Mesenchymal stem cell (in vitro differentiated cells and primary cell): ENCODE measurements at places on chromosomes 5 and 9.
A peak's percentile ranks its signal among the peaks of the same experiment; 100 is the strongest.

GRCh38 chr5:106121972-106122605, 1548.6 kb downstream of the EFNA5 start:
- DNase-seq = peak; percentile 18

DNA sequence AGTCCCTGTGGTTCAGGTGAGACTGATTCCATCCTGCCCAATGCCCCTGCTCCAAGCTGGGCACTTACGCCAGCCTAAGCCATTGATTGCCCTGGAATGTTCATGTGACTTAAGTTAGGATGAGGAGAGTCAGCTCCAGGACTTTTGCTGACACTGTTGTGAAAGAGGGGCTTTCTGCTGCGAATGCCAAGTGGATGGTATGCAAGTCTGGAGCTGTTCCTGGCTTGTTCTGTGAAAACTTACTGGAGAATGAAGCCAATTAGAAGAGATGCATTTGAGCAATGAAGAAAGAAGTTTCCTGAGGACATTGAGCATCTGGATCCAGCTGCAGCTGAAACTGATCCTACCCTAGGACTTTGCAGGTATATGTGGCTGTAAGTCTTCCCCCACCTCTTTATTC, 61.2 kb upstream of the ZFR start:
- DNase-seq = peak; percentile 57

GRCh38 chr5:2748179-2748860, 3.2 kb downstream of the IRX2 start:
- no peak for DNase-seq

DNA sequence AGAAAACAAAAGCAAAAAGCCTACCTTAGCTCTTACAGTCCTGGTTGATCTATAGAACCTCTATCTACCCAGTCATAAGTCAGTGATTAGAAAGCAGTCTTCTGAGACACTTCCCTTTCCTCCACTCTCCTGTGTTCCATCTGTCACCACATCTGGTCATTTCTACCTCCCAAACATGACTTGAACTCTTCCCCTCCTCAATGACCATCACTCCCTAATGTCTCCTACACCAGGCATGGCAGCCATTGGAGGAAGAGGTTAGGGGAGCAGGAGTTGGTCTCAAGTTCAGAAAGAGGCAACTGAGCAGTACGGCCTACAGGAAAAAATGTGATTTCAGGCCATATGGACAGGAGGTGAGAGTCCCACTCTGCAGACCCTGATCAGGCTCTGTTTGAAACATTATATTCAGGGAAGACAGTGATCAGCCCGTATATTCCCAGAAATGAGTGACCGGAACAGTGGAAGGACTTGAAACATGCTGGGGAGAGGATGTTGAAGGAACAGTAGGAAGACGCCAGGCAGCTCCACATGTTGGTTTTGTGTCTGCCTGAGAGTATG, 12.0 kb downstream of the ABLIM3 start:
- DNase-seq = no peak

DNA sequence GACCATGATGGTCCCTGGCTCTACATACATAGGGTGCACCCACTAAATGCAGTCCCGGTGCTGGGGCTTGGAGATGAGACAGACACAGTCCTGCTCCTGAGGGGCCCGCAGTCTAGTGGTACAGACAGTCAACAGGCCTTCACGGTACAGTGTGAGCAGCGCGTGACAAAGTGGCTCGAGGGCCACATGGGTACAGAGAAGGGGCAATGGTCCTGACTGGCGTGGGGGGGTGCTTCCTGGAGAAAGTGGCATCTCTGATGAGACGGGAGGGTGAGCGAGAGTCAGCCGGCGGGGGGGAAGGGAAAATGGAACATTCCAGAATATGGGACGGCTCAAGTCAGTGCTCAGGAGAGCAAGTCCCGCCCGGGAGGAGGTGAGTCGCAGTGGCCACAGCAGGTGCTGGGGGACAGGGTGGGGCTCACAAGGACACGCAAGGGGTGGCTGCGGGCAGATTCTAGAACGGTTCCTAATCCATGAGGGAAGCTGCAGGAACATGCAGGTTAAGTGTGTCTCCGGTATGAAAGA, 38.0 kb downstream of the WHRN start:
- DNase-seq = no peak

DNA sequence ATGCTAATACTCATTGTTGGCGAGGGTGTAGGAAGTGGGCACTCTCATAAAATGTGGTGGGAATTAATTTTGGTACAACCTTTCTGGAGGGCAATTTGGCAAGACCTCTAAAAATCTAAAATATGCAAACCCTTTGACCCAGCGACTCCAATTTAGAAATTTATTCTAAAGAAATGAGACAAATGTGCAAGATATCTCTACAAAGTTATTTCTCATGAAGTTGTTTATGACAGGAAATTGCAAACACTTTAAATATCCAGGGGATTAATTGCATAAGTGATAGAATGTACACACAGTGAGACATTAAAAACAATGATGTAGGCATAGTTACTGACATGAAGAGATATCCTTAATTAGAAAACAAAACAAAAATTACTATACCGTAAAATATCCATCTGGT, 246.3 kb upstream of the MAP3K1 start:
- peak; percentile 46 for DNase-seq

DNA sequence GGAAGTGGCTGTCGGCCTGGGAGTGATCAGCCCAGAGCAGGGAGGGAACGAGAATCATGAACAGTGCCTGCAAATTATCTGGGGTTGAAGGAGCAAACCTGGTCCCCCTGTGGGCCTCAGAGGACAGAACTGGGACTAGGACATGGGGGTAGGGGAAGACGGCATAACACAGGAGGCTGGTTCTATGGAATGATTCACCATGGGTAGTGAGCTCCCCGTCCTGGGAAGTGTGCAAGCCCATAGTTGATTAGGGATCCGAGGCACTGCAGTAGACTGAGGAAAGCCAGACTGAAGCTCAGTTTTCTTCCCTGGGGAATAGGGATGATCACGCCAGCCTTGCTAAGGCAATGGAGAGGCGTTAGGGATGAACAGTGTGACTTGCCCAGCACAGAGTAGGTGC, 5.6 kb downstream of the ADGRD2 start:
- DNase-seq = no peak

- DNase-seq = no peak
Observed at GRCh38 chr9:1129382-1129781, 79.2 kb downstream of the DMRT2 start.

DNA sequence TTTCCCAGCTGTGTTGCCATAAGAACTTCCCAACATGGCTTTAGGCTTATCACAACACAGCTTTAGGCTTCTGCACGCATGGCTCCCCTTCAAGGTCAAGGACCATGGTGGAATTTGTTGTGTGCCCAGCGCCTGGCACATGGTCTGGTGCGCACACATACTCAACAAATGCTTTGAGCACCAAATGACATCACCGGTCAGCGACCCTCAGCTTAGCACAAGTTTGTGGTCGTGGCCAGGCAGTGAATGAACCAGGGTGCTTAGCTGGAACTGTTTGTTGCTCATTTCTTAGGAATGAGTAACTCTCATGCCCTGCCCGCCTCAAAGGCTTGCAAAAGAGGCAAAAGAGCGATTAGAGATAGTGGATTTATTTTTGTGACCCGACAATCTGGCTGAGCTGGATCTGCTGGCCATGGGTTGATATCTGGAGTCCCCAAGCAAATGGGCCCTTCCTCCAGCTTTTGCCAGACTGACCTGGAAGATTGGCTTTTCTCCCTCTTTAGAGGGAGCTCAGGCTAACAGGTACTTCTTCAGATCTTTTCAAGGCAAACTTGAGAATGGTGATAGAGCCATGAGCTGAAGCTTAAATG, 58.9 kb downstream of the DAP start:
- DNase-seq = peak; percentile 98

DNA sequence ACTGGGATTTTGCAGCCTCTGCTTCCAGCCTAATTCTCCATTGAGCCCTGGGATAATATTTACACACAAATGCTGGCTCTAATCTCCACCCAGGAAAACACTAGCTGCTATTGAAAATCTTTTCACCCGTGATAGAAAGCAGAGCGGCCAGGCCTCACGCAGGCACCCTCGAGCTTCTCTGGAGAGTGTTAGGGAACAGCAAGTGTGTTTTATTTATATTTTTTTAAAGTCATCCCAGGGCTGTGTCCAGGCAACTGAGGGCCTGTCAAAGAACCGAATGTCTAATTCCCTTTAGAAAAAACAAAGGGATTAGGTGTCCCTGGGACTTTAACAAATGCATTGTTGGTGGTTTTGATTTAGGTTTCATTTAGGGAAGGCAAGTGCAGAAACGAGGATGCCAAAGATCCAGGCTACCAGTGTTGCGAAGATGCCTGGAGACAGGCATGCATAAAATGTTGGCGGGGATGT, 51.2 kb upstream of the SPRY4 start:
- peak; percentile 36 for DNase-seq

GRCh38 chr9:134723491-134724190, 82.0 kb downstream of the COL5A1 start:
- DNase-seq = no peak
